Thyroid gland (tissue), 4 donors: ENCODE measurements at places on chromosomes 11 and 22. TPM values are rescaled to one million over a fixed set of nuclear protein-coding genes. Genes with fewer than 3 reads are reported as not detected.

- DNase-seq = peak; percentile 19
- no peaks in the 10 kb centered on the region for H3K36me3 ChIP-seq
- H3K4me3 ChIP-seq = peak overlapping the region; percentile 29
- peaks cover 23% of the 10 kb centered on the region for H3K4me1 ChIP-seq
- H3K27me3 ChIP-seq = no peaks in the 10 kb centered on the region
These were observed 86.6 kb upstream of the ARHGAP32 start for GRCh38 chr11:129278586-129279319.

GRCh38 chr11:130159139-130159538 is 443 bp upstream of the ST14 start:
- H3K27ac ChIP-seq = no peak overlapping the region
- H3K4me3 ChIP-seq = no peak overlapping the region
- DNase-seq = no peak
- peaks cover 15% of the 10 kb centered on the region for H3K4me1 ChIP-seq

- no peaks in the 10 kb centered on the region for H3K27me3 ChIP-seq
- no peaks in the 10 kb centered on the region for H3K36me3 ChIP-seq
- H3K4me3 ChIP-seq = peak overlapping the region; percentile 4
- H3K27ac ChIP-seq = no peak overlapping the region
- peak; percentile 59 for DNase-seq
- H3K4me1 ChIP-seq = peaks cover 4% of the 10 kb centered on the region
These were observed 203.5 kb upstream of the MTNR1B start for GRCh38 chr11:92765965-92766371.

GRCh38 chr11:44627165-44627789 is 61.8 kb downstream of the CD82 start:
- H3K4me1 ChIP-seq = peaks cover 6% of the 10 kb centered on the region
- no peaks in the 10 kb centered on the region for H3K36me3 ChIP-seq
- no peak for DNase-seq

DNA sequence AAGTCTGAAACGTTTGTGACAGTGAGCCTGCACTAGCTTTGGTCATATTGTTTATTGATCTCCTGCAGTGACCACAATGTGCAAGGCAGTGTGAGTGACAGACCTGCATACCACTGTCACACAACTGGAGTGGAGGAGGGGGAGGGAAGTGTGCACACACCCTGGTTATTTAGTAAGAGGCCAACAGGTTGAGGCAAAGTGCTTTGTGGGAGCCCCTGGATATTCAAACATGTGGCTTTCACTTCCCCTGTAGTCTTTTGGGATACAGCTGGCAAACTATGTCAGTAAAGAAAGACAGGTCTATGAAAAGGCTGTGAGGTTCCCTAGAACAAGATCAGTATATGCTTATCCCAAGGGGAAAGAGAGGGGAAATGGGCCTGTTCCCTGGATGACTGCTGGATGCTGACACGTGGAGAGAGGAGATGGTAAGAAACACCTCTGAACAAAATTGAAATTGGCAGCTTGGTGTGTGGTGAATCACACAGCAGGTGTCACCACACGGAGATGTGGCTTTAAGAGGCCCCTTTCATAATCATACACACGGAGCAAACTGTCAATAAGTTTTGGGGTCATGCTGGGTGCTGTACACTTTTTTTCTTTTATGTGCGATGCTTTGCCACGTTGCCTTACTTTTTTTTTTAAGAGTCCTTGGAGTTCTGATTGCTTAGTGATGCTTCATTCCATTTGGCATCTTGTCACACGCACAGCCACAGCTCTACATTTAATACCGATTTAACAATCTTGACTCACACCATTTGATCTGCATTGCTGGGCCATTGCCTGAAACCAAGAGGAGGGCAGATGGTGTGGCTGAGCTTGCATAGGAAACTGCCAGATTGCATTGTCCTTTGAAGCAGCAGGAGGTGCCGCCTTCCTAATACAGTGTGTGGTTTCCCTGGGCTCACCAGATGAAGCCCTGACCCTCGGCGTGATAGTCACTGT is 11.3 kb downstream of the OSBP2 start:
- H3K4me1 ChIP-seq = no peaks in the 10 kb centered on the region
- H3K27ac ChIP-seq = no peak overlapping the region
- no peaks in the 10 kb centered on the region for H3K27me3 ChIP-seq
- H3K36me3 ChIP-seq = no peaks in the 10 kb centered on the region
- no peak for DNase-seq

- no peaks in the 10 kb centered on the region for H3K27me3 ChIP-seq
- DNase-seq = no peak
- H3K36me3 ChIP-seq = peaks cover 5% of the 10 kb centered on the region
- no peak overlapping the region for H3K4me3 ChIP-seq
- no peak overlapping the region for H3K27ac ChIP-seq
These were observed 3.6 kb upstream of the KAT5 start for GRCh38 chr11:65708451-65708850.

DNA sequence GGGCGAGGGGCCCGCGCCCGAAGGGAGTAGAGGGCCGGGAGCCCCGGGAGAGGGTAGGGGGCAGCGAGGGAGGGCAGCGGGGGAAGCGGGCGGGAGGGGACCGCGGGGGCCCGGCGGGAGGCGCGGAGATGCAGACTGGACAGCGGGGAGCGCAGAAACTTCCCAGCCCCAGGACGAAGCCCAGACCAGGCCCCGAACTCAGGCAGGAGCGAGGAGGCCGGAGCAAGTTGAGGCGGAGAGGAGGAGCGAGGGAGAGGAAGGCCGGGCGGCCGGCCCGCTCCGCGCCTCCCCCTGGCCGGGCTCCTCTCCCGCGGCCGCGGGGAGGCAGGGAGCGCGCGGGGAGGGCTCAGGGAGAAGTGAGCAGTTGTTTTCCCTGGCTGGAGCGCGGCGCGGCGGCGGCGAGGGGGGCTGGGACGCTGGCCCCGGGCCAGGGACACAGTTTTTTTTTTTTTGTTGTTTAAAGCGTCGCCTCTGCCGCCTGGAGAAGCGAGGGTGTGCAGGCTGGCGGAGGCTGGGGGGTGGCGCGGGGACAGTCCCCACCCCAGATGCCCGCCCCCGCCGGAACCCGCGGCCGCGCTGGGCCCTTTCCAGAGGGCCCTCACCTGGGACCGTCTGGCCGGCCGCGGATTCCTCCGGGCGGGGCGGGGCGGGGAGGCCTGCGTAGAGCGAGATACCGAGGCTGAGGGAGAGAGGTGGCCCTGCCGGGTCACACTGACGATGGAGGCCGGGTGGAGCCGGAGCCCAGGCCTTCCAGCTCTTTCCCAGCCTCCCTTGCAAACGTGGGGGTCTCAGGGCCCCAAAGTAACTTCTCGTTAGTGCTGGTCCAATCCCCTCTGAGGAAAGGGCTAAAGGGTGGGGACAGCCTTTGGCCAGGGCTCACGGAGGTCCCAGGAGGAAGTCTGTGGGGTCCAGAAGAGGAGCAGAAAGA is at the start of gene LTBP3:
Gene LTBP3, minus strand, starts transcription at position 358 of the 928 bp plus-strand sequence. CDS start 400 bp downstream, outside the sequence.
- H3K4me3 ChIP-seq = peak within 1 kb of the TSS; percentile 20
- H3K27ac ChIP-seq = peak within 1 kb of the TSS; percentile 97
- H3K27me3 ChIP-seq = no peaks in the 10 kb centered on the region
- peak; percentile 92 for DNase-seq

GRCh38 chr22:21067901-21068680 is 22.3 kb downstream of the LRRC74B start:
- no peak overlapping the region for H3K27ac ChIP-seq
- H3K36me3 ChIP-seq = no peaks in the 10 kb centered on the region
- DNase-seq = no peak

- H3K4me3 ChIP-seq = no peak overlapping the region
- H3K27me3 ChIP-seq = peaks cover 17% of the 10 kb centered on the region
- no peaks in the 10 kb centered on the region for H3K36me3 ChIP-seq
- no peak overlapping the region for H3K27ac ChIP-seq
These were observed 1.7 kb downstream of the RASL10A start for GRCh38 chr22:29313576-29314466.

The SCGB2A2 gene
- total RNA-seq = not detected

The ISX gene
- not detected for total RNA-seq

The SOX10 gene
- not detected for total RNA-seq

The HBG1 gene
- not detected for total RNA-seq

The SLC1A2 gene
- 0.67 TPM for total RNA-seq

The GP1BB gene
- 6.6 TPM for total RNA-seq
